ENCODE measurements at places on chromosomes 5 and 9. TPM values are rescaled to one million over a fixed set of nuclear protein-coding genes. Genes with fewer than 3 reads are reported as not detected.

DNA sequence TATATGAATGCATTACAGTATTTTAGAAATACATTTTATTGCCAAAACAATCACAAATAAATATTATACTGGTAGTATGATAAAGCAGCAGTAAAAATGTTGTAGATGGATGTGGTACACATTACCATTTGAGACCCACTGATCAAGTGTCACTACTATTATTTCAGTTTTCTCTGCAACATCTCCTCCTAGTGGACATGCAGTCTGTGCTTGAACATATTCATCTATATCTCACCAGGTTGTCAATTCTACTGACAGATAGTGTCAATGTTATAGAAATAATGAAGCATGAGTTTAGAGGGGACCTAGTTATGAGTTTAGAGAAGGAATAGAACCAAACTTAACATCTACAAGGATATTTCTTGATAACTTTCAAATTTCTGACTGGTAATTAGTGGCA is 39.2 kb upstream of the ELOVL7 start:
- H3K36me3 ChIP-seq = peaks cover 9% of the 10 kb centered on the region
- H3K4me1 ChIP-seq = no peaks in the 10 kb centered on the region
- no peak for DNase-seq
- H3K27ac ChIP-seq = no peak overlapping the region
- no peaks in the 10 kb centered on the region for H3K27me3 ChIP-seq

- no peaks in the 10 kb centered on the region for H3K27me3 ChIP-seq
- DNase-seq = no peak
- no peak overlapping the region for H3K4me3 ChIP-seq
- H3K27ac ChIP-seq = no peak overlapping the region
These were observed 293.7 kb downstream of the TLE1 start for GRCh38 chr9:81395676-81396054.

DNA sequence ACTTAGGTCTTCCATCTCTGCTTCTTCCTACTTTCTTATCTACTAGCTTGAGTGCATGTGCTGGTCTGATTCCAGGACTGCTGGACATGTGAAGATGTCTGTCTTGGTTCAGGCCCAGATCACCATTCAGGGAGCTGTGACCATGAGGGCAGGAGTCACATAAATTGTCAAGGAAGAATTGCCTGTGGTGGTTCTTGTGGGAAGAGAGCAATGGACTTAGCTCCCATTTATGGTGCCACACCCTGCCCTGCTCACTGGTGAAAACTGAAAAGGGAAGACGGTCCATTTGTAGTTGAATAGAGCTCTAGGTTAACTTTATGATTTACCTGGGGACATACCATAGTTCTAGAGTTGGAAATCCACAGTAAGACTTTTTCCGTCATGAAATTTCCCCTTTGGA is 244.3 kb upstream of the ZNF608 start:
- H3K27ac ChIP-seq = no peak overlapping the region
- H3K27me3 ChIP-seq = no peaks in the 10 kb centered on the region
- no peak for DNase-seq
- H3K4me1 ChIP-seq = no peaks in the 10 kb centered on the region

DNA sequence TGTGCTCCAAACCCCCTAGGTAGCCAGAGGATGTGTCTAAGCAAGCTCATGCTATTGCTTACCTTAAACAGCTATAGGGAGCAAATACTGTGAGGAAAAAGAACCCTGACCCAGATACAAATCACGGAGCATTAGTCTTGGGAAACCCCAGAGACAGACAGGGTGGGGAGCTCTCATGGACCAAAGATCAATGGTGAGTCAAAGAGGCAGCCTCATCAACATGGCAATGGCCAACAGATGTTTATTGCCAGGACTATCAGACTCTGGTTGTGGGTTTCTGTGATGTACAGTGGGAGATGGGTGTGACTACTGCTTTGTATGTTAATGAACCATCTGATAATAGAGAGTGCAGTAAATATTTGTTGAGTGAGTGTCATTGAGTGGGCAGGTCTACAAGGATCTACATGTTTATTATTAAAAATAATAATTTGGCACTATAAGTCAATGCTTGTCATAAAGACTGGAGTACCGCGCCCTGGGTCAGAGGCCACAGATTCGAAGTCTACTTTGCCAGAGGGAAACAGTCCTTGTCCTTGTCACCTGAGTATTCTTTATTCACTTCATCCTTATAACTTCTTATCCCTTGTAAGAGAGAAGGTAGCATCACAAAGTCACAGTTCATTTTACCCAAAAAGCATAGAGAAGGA is 56.5 kb upstream of the RAI14 start:
- H3K4me3 ChIP-seq = no peak overlapping the region
- H3K4me1 ChIP-seq = no peaks in the 10 kb centered on the region
- DNase-seq = no peak
- no peaks in the 10 kb centered on the region for H3K36me3 ChIP-seq
- H3K27ac ChIP-seq = no peak overlapping the region

DNA sequence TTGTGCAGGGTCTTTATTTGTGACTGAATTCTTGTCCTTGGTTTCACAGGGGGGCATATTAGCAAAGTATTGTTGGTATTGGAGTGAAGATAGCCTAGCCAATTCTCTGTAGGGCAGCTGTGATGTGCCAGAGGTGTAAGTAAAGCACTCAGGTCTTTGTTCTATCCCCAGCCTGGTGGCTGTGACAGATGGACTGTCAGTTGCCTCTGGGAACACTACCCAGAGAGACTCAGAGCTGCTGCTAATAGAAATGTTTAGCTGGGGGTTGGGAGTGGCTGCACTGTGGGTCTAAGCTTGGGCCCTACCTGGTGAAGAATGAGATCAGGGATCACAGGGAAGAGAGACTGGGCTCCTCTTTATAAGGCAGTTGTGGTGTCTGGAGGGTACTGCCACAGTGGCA is 1006.5 kb upstream of the TYRP1 start:
- H3K27ac ChIP-seq = no peak overlapping the region
- no peak for DNase-seq
- H3K27me3 ChIP-seq = no peaks in the 10 kb centered on the region
- H3K4me1 ChIP-seq = no peaks in the 10 kb centered on the region
- no peak overlapping the region for H3K4me3 ChIP-seq

DNA sequence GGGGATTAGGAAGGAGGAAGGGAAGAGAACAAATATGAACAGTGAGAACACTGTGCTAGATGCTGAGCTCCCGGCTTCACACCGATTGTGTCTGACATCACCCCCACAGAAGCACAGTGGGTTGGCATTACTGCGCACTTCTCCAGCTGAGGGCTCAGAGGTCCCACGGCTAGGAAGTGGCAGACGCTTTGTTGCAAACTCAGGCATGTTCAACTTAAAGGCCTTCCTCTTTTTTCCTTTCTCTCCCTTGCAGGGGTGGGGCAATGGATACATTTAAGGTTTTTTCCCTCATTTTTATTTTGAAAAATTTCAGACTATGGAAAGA is 15.5 kb upstream of the SHB start:
- DNase-seq = no peak
- H3K4me3 ChIP-seq = no peak overlapping the region
- H3K4me1 ChIP-seq = no peaks in the 10 kb centered on the region

- no peak for DNase-seq
- no peak overlapping the region for H3K4me3 ChIP-seq
- no peak overlapping the region for H3K27ac ChIP-seq
- no peaks in the 10 kb centered on the region for H3K4me1 ChIP-seq
- H3K36me3 ChIP-seq = no peaks in the 10 kb centered on the region
These were observed 326.7 kb upstream of the RFX3 start for GRCh38 chr9:3852545-3852944.

- H3K4me3 ChIP-seq = no peak overlapping the region
- no peaks in the 10 kb centered on the region for H3K36me3 ChIP-seq
- peaks cover 24% of the 10 kb centered on the region for H3K27me3 ChIP-seq
- H3K4me1 ChIP-seq = no peaks in the 10 kb centered on the region
- no peak overlapping the region for H3K27ac ChIP-seq
These were observed 78.0 kb downstream of the PTCH1 start for GRCh38 chr9:95438561-95439357.

DNA sequence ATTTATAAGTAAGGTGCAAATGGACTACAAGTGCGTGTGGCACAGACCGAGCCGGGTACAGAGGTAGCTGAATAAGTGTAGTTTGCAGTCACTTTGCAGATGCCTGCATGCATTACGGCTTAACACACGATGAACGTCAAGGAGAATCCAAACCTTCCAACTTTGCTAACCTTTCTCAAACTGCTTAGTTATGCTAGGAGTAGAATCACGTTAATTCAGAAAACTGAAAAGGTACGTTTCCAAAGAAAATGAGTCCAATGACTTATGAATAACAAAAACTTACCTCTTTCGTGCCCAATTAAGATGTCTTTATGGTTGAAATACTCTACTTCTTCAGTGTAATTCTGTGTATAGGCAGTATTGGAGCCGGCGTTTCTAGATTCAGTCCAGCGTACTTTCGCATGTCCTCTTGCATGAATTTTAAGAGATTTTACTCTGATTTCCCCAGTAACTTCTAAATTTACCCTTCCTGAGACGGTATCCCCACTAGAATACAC is 539 bp downstream of the ARRDC3 start:
- peaks cover 23% of the 10 kb centered on the region for H3K36me3 ChIP-seq
- H3K27me3 ChIP-seq = peaks cover 2% of the 10 kb centered on the region
- H3K4me3 ChIP-seq = peak overlapping the region; percentile 87
- peak overlapping the region; percentile 99 for H3K27ac ChIP-seq

- DNase-seq = no peak
- no peak overlapping the region for H3K27ac ChIP-seq
- H3K27me3 ChIP-seq = peaks cover 4% of the 10 kb centered on the region
- H3K4me1 ChIP-seq = peaks cover 20% of the 10 kb centered on the region
These were observed 4.5 kb downstream of the SLC36A1 start for GRCh38 chr5:151451626-151452520.

GRCh38 chr9:120937596-120937995 is 11.0 kb upstream of the TRAF1 start:
- DNase-seq = no peak
- peaks cover 49% of the 10 kb centered on the region for H3K4me1 ChIP-seq
- H3K27me3 ChIP-seq = peaks cover 8% of the 10 kb centered on the region
- H3K27ac ChIP-seq = peak overlapping the region; percentile 48
- H3K4me3 ChIP-seq = no peak overlapping the region

DNA sequence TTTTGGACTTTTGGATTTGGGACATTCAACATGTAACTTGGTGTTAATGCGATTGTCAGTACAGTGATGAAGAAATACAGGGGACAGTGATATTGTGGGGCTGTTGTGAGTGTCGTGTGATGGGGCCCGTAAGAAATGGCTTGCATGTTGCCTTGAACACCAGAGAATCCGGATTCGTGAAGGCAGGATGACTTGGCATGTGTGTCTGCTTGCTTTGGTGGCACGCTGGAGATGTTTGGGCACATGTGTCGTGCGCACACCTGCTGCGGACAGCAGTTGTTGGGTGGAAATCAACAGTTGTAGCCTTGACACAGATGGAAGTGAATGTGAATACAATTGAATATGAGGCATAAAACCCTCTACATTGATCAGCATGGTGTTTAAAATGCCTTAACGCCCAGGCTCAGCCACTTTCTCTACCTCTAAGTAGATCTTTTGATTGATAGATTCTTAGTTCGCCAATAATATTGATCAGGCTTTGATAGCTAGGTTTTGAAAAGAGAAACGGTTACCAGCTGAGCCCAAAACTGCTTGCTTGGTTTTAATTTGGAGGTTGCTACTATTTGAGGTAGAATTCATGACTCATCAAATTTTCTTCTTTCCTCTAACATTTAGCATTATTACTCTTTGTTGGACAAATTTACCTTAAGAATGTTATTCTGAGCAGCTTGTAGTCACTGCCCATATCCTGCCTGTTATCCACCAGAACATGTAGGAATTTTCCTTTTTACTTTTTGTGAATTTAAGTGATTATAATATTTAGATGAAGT is 94.4 kb downstream of the TRIO start:
- H3K36me3 ChIP-seq = no peaks in the 10 kb centered on the region
- H3K27me3 ChIP-seq = peaks cover 15% of the 10 kb centered on the region
- no peak overlapping the region for H3K27ac ChIP-seq
- H3K4me1 ChIP-seq = no peaks in the 10 kb centered on the region

DNA sequence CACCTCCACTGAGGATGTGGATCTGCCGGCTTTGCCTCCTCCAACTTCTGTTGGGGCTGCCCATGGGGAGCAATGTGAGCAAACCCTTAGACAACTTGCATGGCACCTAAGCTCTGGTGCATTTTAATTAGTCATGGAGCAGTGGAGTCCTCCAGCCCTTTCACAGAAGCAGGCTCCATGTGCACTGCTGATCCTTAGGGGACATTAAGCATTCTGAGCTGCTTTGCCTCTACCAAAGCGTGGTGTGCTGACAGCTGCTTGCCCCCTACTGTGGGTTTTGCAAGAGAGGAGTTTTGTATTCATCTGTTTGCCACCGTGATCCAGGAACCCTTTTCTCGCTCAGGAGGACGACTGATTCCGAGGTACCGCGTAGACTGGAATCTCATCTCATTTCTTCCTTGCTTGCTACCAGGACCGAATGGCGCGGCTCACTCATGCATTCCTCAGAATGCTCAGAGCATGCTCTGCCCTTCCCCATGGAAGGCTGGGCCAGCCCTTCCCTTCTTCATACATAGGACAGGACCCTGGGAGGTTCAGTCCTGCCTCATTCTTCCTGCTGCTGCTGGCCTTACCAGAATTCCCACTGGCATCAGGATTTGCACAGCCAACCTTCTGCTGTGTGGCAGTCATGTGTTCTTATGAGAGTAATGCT is 432.5 kb downstream of the GADD45G start:
- H3K36me3 ChIP-seq = no peaks in the 10 kb centered on the region
- no peak overlapping the region for H3K27ac ChIP-seq
- H3K4me3 ChIP-seq = no peak overlapping the region
- H3K4me1 ChIP-seq = no peaks in the 10 kb centered on the region

- no peak for DNase-seq
- H3K27ac ChIP-seq = no peak overlapping the region
- H3K4me3 ChIP-seq = no peak overlapping the region
- no peaks in the 10 kb centered on the region for H3K4me1 ChIP-seq
- no peaks in the 10 kb centered on the region for H3K36me3 ChIP-seq
These were observed 181.9 kb downstream of the RGS3 start for GRCh38 chr9:113645227-113645977.

PDCD1LG2 gene
- total RNA-seq = 0.55 TPM

NUTM2G gene
- total RNA-seq = not detected

PHYHD1 gene
- total RNA-seq = 0.55 TPM

CLIC3 gene
- 3.6 TPM for total RNA-seq

LHX6 gene
- total RNA-seq = not detected

CCNO gene
- not detected for total RNA-seq

ZNF366 gene
- total RNA-seq = not detected

OLFM1 gene
- total RNA-seq = not detected

TMEM250 gene
- 56.5 TPM for total RNA-seq

RORB gene
- total RNA-seq = 0.16 TPM

MIER3 gene
- 24.1 TPM for total RNA-seq

SRD5A1 gene
- 15.9 TPM for total RNA-seq

EQTN gene
- not detected for total RNA-seq

IL13 gene
- total RNA-seq = 1.4 TPM

CAMK4 gene
- total RNA-seq = 82.7 TPM

ANKRD18B gene
- not detected for total RNA-seq

NCS1 gene
- 3.3 TPM for total RNA-seq

Data from activated CD8-positive, alpha-beta T cell treated with anti-CD3 and anti-CD28 coated beads, Interleukin-2, amount 10 ng/mL, durations not matched to agents 7 days and 5 days (primary cell).